Heart right ventricle (tissue), 16 donors: ENCODE measurements at places on chromosomes 11 and 22. TPM values are rescaled to one million over a fixed set of nuclear protein-coding genes. Genes with fewer than 3 reads are reported as not detected.
A peak's percentile ranks its signal among the peaks of the same experiment; 100 is the strongest.

The LARGE2 gene
- not detected for total RNA-seq

DNA sequence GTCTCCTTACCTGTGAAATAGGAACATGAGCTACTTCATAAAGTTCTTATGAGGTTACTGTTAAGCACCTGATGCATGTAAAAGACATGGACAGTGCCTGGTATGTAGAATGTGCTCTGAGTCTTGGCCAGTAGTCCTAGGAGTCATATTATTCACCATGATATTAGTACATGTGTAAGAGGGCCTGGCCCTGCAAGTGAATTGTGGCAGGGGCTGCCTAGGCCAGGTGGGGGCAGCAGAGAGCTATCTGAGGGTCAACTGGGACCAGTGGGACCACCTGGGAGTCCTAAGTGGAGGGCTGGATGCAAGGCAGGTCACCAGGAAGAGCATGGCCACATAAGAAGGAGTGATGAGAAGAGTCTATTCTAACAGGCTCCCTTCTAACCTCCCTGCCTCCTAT, 529.5 kb downstream of the SOX6 start:
- H3K27me3 ChIP-seq = no peaks in the 10 kb centered on the region
- peak; percentile 51 for DNase-seq
- no peak overlapping the region for H3K4me3 ChIP-seq
- no peak overlapping the region for H3K27ac ChIP-seq

The ANO9 gene
- not detected for total RNA-seq

DNA sequence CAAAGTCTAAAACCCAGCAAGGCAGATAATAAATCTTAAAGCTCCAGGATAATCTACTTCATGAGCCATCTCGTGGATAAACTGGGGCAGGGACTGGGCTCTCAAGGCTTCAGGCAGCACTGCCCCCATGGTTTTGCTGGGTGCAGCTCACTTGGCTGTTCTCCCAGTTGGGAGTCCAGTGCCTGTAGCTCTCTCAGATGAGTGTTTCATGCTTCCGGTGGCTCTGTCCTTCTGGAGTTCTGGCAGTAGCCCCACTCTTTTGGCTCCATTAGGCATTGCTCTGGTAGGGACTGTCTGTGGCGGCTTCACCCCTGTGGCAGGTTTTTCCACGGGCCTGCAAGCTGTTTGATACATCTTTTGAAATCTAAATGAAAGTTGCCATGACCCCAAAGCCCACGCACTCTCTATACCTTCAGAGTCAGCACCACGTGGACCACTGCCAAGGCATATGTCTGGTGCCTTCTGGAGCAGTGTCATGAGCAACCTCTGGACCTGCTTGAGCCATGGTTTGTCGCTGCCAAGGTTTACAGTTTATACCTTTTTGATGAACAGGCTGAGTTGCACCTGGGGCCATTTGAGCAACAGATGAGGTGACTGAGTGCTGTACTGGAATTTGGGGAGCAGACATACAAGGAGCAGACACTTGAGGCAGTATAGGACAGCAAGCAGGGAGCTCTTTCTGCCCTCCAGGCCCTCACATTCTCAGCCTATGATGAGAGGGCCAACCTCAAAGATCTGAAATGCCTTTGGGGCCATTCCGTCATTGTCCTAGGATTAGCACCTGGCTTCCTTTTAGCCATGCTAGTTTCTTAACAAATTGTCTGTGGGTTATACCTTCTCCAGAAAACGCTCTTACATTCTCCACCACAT, 48.6 kb downstream of the MTNR1B start:
- no peaks in the 10 kb centered on the region for H3K36me3 ChIP-seq
- H3K27me3 ChIP-seq = no peaks in the 10 kb centered on the region
- DNase-seq = no peak

DNA sequence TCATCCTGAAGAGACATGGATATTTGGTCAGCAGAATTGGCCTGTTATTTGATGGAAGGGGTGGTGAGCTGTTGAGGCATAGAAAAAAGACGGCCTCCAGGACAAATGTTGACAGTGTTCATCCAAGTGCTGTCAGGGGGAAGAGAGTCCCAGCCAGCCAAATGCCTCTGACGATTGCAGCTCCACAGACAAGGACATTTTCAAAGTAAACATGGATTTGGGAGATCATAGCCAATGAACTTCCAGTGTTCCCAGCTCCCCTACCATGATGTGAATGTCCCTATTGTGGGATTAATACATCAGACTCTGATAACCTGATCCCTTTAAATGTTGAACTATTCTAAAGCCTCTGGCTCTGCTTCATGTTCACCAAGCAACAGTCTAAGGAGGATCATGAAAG, 31.2 kb upstream of the PSMA1 start:
- DNase-seq = no peak
- H3K27me3 ChIP-seq = no peaks in the 10 kb centered on the region
- no peak overlapping the region for H3K27ac ChIP-seq
- no peaks in the 10 kb centered on the region for H3K36me3 ChIP-seq
- peaks cover 26% of the 10 kb centered on the region for H3K4me1 ChIP-seq
